ENCODE measurements at places on chromosomes 7 and 10.

DNA sequence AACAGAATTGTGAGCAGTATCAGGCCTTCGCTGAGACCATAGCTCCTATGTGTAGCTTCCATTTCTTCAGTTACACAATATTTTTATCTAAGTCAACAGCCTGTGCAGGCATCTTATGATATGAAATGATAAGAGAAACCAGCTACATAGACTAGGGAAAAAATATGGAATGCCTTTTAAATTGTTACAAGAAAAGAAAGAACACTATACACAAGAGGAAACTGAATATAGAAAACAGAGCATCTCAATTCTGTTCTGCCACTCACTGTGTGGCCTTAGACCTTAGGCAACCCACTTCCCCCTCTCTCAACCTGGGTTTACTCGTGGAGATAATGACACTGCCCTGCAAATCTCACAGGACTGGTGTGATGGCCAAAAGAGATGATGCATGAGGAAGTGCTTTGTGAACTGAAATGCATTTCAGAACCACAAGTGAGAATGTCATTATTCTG is 132.9 kb downstream of the LRRN3 start:
- no peak for DNase-seq

- no peak for DNase-seq
These were observed 63.1 kb downstream of the IKZF1 start for GRCh38 chr7:50367570-50367969.

- no peak for DNase-seq
These were observed 3.7 kb downstream of the METTL27 start for GRCh38 chr7:73838642-73839041.

DNA sequence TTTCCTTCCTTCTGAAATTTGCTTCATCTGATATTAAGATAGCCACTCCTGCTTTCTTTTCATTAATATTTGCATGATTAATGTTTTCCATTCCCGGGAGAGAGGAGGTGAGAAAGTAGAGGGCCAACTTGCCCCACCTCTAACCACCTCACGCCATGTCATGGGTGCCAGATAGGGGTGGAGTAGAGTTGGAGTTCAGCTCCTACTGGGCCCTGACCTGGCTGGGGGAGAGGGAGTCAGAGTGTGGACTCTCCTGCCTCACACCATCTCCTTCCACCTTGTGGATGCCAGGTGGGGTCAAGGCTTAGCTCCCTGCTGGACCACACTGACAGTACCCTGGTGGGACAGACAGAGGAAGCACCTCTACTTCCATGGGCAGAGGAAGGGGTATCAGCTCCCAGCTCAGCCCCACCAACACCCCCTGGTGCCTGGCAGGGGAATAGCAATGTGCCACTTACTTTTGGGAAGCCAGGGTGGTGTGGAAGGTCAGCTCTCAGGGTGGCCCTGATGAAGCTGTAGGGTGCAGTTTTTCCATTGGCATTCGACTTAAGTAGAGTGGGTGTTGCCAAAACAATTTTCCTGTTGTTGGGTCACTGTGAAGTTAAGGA is 28.0 kb downstream of the CHST12 start:
- DNase-seq, result no peak

- DNase-seq, result no peak
These were observed 22.1 kb downstream of the ATP6V1F start for GRCh38 chr7:128884561-128885369.

DNA sequence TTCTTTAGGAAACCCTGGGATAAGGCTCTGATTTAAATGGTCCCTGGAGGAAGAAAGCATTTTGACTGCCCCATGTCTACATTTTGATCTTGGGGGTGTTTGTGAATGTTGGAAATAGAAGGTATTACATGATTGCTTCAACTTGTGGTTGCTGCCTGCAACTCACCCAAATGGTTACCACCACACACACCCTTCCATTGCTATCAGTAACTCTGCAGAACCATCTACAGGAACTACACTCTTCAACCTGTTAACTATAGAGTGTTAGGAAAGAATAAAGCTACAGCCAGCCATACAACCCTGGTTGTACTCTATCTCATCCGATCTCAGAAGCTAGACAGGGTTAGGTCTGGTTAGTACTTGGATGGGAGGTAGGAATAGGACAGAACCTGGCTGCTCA is 71.2 kb downstream of the APBB1IP start:
- DNase-seq, result no peak

DNA sequence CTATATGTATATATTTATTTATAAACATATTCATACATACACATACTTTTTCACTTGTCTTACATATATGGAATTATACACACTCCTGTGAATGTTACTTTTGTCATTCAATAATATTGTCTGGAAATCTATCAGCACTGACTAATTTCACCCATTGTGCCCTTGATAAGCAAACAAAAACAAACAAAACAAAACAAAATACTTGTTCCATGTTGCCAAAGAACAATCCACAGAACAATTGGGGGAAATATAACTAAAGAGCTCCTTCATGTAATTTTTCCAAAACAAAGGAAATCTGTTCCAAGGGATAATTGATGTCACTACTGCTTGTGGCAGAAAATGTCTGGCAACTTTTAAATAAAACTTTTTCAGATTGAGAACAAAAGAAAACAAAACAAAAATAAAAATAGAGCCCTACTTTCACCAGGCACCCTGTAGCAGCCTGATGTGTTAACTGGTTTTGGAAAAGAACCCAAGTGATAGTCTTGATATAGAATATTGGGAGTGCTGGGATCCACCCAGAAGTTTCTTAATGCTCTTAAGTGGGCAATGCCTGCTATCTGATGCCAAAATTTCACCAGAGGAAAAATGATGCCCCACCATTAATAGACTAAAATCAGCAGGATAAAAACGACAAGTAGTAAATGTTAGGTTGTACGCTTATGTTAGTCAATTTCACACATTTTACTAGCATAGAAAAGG is 34.0 kb upstream of the CCDC7 start:
- peak; percentile 9 for DNase-seq

GRCh38 chr7:136976504-136977251 is 108.2 kb downstream of the CHRM2 start:
- DNase-seq, result no peak

- DNase-seq, result no peak
These were observed 59.4 kb downstream of the GCC1 start for GRCh38 chr7:127525866-127526480.

GRCh38 chr7:29953726-29954347 is 35.8 kb downstream of the SCRN1 start:
- DNase-seq, result no peak

DNA sequence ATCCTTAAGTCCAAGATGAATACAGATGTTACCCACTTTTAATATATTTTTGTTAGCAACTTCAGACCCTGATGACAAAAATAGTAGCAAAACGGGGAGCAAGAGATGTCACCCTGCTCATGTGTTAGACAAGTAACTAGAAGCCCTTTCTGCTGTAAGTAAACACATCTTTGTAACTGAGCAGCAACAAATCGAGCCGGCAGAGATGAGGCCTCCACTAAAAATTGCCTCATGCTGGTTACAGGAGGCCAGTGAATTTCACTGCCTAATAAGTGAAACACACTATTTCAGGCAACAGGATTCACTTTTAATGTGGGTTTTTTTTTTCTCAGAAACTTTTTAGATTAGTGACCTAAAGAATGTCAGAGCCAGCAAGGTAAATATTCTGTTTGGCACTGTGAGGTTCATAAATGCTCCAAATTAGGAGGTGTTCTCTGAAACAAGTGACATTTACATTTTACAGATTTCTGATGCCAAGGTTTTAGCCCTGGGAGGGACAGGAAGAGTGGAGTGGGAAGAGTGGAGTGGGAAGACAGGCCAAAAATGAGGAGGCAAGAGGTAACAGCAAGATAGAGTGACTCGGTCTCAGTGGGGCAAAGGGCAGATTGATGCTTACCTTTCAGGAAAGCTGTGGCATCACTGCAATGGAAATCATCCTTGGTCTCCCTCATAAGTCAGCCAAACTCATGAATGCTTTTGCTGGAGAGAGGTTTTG is 53.6 kb upstream of the LRRC17 start:
- no peak for DNase-seq

DNA sequence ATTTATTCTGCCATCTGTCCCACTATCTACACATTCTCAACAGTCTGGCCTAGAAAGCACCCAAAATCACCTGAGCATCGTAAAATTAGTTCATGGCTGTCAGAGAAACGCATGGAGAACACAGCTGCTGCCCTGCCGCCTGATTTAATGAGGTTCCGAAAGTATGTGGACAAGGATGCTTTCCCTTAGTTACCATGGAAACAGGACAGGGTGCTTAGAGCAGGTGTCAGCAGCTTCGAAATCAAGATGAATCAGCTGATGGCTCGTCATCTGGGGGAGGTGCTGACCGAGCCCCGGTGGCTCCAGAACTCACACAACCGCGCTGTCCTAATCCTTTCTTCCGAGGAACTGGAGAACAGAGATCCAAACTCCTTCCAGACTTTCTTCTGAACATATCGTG is 151.5 kb downstream of the TEX36 start:
- DNase-seq, result no peak

DNA sequence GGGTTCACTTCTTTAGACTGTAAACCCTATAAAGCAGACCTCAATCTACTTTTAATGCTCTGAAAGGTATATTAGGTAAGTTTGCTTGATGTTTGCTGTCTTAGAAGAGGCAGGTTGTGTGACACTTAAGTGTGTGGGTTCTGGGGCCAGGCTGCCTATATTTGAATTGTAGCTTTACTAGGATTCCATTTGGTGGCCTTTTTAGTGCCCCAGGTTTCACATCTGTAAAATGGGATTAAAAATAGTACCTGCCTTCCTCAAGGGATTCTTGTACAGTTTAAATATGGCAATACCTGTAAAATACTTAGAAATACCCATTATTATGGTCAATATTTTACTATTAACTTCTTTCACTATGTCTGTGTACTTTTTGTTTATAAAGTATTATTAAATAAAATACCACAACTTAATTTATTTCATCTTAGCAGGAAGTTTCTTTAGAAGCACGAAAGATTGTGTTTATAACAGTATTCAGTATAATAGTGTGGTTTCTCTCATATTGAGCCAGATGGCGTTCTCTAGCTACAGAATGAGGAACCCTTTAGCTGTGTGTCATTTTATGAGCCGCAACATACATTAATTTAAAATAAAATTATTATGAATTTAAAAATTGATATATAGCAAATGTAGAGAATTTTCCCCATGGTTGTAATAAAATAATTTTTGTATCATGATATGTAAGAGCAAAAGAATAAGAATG is 94.2 kb downstream of the CDK14 start:
- no peak for DNase-seq

GRCh38 chr7:141584935-141585334 is 33.7 kb downstream of the AGK start:
- no peak for DNase-seq

GRCh38 chr7:99190359-99191009 is 17.4 kb downstream of the KPNA7 start:
- DNase-seq, result no peak

GRCh38 chr10:27223964-27224363 is 16.6 kb downstream of the ACBD5 start:
- no peak for DNase-seq

- no peak for DNase-seq
These were observed 287.7 kb downstream of the IPMK start for GRCh38 chr10:57979956-57980355.

- no peak for DNase-seq
These were observed 18.0 kb upstream of the PPP2R2D start for GRCh38 chr10:131882590-131883451.

- DNase-seq, result peak; percentile 90
These were observed 281.3 kb downstream of the TNS3 start for GRCh38 chr7:47300472-47301104.

DNA sequence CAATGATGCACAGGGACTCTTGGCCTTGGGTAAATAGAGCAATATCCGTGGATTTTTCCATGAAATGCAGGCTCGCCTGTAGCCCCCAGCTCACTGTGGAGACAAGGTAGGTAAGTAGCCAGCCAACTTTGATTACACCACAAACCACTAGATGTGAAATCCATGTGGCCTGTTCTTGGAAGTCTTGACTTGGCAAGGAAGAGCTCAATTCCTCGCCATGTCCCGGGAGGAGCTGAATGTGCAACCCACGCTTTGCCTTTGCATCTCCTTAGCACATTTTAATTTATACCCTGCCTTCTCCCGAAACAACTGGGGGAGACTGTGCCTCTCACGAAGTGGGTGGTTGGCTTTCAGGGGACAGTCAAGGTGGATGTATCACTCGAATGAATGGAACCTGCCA is 347.7 kb upstream of the MKI67 start:
- DNase-seq, result no peak

DNA sequence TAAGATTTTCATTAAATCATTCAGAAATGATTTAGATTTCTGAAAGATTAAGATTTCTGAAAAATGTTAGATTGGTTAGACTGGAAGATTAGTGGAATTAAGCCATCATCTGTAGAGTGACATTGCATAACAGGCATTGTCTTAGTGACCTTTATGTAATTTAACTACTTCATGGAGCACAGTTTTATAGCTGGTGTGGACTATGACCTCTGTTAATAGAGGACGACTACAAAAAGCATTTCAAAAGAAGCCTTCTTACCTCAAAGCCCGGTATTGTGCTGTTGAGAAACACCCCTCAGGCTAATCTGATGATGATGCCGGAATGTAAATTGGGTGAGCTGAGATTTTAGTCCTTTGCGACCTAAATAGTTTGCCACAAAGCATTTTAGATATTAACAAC is 55.6 kb downstream of the GALNT11 start:
- DNase-seq, result no peak

DNA sequence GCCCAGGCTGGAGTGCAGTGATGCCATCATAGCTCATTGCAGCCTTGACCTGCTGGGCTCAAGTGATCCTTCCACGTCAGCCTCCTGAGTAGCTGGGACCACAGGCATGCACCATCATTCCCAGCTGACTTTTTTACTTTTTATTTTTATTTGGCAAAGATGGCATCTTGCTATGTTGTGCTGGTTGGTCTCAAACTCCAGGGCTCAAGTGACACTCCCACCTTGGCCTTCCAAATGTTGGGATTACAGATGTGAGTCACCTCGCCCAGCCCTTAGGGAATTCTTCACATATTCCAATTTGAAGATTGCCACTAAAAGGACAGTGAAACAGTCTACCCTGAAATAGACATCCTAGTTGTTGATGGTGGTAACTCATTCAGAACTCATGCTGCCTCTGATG is 27.7 kb downstream of the SUGCT start:
- DNase-seq, result no peak

GRCh38 chr7:63012633-63013183 is 985.9 kb upstream of the ZNF722 start:
- DNase-seq, result no peak

DNA sequence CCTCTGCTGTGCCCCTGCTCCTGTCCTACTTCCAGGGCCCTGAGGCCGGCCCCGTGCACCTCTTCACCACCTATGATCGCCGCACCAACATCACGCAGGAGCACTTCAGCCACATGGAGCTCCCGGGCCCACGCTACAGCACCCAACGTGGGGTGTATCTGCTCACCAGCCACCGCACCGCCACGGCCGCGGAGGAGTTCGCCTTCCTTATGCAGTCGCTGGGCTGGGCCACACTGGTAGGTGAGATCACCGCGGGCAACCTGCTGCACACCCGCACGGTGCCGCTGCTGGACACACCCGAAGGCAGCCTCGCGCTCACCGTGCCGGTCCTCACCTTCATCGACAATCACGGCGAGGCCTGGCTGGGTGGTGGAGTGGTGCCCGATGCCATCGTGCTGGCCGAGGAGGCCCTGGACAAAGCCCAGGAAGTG is 1.8 kb downstream of the RBP3 start:
- DNase-seq, result no peak

GRCh38 chr7:24659505-24659904 is 86.3 kb downstream of the PALS2 start:
- no peak for DNase-seq

- DNase-seq, result no peak
These were observed 391.0 kb downstream of the GFRA1 start for GRCh38 chr10:115882021-115882420.

- no peak for DNase-seq
These were observed 16.6 kb downstream of the COL28A1 start for GRCh38 chr7:7519056-7519455.
